Activated effector memory CD4-positive, alpha-beta T cell treated with anti-CD3 and anti-CD28 coated beads, Interleukin-2, amount 50 U/mL, for 16 hours (primary cell): ENCODE measurements at places on chromosomes 3 and 15.

DNA sequence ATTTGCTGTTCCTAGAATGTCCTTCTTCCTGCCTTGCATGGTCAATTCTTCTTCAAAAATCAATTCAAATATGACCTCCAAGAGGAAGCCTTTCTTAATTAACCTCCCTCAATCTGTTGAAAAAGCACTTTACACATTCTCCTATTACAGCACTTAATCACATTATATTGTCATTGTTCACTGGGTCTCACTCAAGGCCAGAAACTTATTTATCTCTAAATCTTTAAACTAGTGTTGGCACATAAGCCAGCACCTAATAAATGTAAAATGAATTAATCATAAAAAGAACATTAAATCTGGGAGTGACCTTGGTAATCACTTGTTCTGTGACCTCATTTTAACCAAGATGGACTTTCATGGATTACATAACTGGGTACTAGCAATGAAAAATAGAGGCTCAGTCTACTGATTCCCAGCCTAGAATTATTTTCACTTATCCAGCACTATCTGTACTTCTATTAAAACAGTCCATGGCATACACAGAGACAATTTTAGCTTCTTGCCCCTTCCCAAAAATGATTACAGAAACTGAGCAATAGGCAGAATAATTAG is 22.1 kb downstream of the MSL2 start:
- no peak for DNase-seq

GRCh38 chr3:189301479-189301878 is 129.7 kb downstream of the TPRG1 start:
- DNase-seq, result no peak

DNA sequence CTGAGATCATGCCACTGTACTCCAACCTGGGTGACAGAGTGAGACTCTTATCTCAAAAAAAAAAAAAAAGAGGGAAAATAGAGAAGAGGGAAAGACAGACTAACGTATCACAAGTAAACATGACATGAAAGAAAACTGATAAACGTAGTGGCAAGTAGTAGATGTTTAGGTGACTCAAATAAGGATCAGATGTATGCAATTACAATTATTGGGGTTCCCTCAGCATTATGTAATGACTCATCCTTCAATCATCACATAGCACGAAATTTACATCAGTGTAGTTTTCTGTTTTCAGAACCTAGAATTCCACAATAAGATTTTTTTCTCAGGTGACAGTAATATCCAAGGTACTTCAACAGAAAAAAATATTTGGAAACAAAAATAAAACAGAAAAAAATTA is 46.6 kb downstream of the DPP8 start:
- DNase-seq, result no peak

DNA sequence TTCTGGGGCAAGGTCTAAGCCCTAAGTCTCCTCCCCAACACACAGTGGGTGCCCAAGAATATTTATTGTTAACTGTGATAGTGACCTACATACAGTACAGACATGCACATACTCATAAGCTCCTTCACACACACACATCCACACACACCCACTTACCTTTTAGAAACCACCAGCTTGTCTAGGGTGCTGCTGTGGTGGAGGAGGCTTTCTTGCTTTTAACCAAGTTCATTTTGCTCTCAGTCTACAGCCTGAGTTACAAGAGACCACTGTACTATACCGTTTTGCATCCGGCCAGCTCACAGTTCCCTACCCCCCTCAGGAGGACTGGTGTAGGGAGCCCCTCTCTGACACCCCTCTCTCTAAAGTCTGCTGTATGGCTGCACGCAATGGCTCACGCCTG is 16.7 kb downstream of the DAPK2 start:
- DNase-seq, result no peak

DNA sequence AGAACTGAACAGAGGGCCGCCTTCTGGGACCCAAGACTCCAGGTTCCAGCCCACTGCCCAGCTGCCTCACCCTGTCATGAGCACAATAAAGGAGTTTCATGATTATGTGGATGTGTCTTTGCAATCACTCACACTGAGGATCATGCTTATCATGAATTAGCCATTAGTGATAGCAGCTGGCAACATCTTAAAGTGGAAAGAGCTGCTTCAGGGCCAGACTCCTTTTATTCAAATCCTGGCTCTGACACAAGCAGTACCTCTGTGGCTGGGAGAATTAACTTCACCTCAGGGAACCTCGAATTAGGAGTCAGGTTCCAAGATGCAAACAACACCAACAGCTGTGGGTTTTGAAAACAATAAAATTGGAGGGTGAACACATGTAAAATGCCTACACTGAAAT is 6.6 kb upstream of the SCAP start:
- no peak for DNase-seq

DNA sequence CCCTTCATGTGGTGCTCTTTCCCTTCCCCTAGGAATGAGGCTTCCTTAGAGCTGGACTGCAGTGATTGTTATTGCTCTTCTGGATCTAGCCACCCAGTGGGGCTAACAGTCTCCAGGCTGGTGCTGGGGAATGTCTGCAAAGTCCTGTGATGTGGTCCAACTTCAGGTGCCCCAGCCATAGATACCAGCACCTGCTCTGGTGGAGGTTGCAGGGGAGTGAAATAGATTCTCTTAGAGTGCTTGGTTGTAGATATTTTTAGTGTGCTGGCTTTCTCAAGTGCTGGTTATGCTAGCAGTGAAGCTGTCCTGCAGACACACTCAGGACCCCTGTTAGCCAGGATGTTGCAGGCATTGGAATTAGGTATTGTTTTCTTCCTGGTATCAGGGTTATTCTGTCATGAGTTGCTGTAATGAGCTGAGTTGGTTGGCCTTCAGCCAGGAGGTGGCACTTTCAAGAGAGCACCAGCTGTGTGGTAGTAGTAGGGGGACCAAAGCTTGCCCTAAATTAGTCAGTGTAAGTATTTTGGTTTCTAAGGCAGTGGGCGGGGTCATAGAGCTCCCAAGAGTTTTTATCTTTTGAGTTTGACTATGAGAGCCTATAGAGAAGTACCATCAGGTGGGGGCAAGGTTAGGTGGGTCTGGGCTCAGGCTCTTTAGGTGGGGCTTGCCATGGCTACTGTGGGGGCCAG is 317.5 kb upstream of the SGO1 start:
- DNase-seq, result no peak

GRCh38 chr15:29134239-29134638 is 135.4 kb downstream of the NSMCE3 start:
- no peak for DNase-seq
